IMR-90 (cell line): ENCODE measurements at places on chromosomes 2 and 18.

DNA sequence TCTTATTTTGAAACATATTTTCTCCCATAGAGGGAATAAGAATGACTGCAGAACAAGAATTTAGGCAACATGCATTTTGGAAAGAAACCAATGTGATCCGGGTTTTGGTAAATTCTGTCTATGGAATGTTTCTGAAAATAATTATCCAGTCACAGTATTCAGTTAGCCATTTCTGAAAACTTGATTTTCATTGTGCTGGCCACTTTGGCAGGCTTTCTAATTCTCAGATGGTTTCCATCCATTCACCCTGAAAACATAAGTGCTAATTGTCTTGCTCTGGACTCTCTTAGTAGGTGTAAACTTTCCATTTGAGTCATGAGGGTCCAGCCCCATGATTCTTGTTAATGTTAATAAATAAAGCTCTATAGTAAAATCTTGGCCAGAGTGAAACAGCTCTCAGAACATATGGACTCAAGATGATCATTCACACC is 176.5 kb downstream of the RBM43 start:
- DNase-seq = peak; percentile 13

DNA sequence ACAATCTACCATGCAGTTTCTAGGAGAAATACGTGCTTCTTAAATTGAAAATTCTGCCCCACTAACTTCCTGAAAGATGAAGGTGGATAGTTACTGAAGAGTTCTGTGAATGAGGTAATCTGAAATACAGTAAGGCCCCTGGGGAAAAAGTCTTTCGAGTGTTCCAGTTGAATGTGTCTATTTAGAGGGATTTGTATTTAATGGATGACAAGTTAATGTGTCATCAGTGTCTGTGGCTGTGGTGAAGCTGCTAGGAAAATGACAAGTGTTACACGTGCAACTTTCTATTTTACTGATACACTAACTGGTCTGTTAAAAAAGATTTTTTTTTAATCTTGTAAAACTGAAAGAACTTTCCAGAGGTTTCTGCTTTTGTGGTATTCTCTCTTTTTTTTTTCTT is 384.6 kb downstream of the STK39 start:
- DNase-seq = peak; percentile 28

GRCh38 chr2:20448246-20448976 is 1.5 kb downstream of the RHOB start:
- DNase-seq = peak; percentile 19

- DNase-seq = peak; percentile 13
Observed at GRCh38 chr18:13611142-13611600, 115.2 kb downstream of the FAM210A start.

- peak; percentile 63 for DNase-seq
Observed at GRCh38 chr2:45778720-45779171, 127.3 kb downstream of the PRKCE start.

DNA sequence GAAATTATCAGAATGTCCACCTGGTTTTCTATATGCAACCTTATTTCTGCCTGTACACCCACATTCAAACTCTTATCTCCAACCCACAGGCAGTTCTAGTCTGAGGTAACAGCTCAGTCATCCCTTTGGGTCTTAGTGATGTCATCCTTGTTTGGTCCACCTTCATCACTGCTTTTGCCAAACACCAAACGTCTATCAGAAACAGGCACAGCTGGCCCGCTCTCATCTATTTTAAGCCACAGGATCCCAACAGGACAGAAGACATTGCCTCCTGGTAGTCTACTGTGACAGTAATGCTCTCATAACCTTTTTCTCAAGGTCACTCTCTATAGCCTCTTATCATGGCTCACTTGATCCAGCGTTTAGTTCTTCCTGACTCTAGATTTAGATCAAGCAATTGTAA is 99.0 kb upstream of the CHAC2 start:
- no peak for DNase-seq
